Mucosa of descending colon (tissue), 3 donors: ENCODE measurements at places on chromosomes 5 and 9. TPM values are rescaled to one million over a fixed set of nuclear protein-coding genes. Genes with fewer than 3 reads are reported as not detected.

Gene ACSL6
- total RNA-seq, result 0.77 TPM

Gene GFI1B
- total RNA-seq, result 2.6 TPM

Gene NCS1
- 196 TPM for total RNA-seq

Gene FOXD1
- total RNA-seq, result 0.16 TPM

Gene SV2C
- 0.58 TPM for total RNA-seq

Gene ESM1
- total RNA-seq, result not detected

Gene SLC46A2
- total RNA-seq, result not detected

Gene PCDHB6
- 0.24 TPM for total RNA-seq

Gene BOD1
- total RNA-seq, result 38.3 TPM

Gene ASTN2
- 6.1 TPM for total RNA-seq

Gene HMGXB3
- 31.2 TPM for total RNA-seq

Gene DAB2
- 55.7 TPM for total RNA-seq

Gene SH3PXD2B
- 28.7 TPM for total RNA-seq

Gene PCDHGA12
- 2.6 TPM for total RNA-seq

Gene PCDHA9
- not detected for total RNA-seq

Gene SH3GL2
- 0.38 TPM for total RNA-seq

Gene SGCD
- total RNA-seq, result 2.0 TPM

Gene KIF4B
- total RNA-seq, result not detected

Gene CTNND2
- 0.81 TPM for total RNA-seq

Gene CARD9
- total RNA-seq, result 2.2 TPM

Gene ANKRD34B
- not detected for total RNA-seq

Gene INSL6
- total RNA-seq, result not detected

Gene ERCC8
- total RNA-seq, result 8.2 TPM

Gene PROB1
- total RNA-seq, result 0.58 TPM

Gene F2RL2
- total RNA-seq, result 0.58 TPM

Gene CAAP1
- 23.7 TPM for total RNA-seq

Gene DNAI1
- not detected for total RNA-seq

Gene FBXW2
- 67.5 TPM for total RNA-seq
